ENCODE measurements at places on chromosomes 7 and 10. TPM values are rescaled to one million over a fixed set of nuclear protein-coding genes. Genes with fewer than 3 reads are reported as not detected.

BUD31 gene
- 94.5 TPM for polyA plus RNA-seq

IFIT1 gene
- 17.3 TPM for polyA plus RNA-seq

PPP1R17 gene
- not detected for polyA plus RNA-seq

GRID1 gene
- polyA plus RNA-seq, result 1.3 TPM

PRSS37 gene
- polyA plus RNA-seq, result 0.59 TPM

H2BK1 gene
- polyA plus RNA-seq, result not detected

UCMA gene
- polyA plus RNA-seq, result not detected

KEL gene
- polyA plus RNA-seq, result 1.7 TPM

ZNF736 gene
- polyA plus RNA-seq, result 20.0 TPM

CTTNBP2 gene
- polyA plus RNA-seq, result 21.1 TPM

GIMAP2 gene
- 24.4 TPM for polyA plus RNA-seq

ZNF804B gene
- not detected for polyA plus RNA-seq

GPNMB gene
- polyA plus RNA-seq, result 2.0 TPM

ADO gene
- 24.1 TPM for polyA plus RNA-seq

CYP3A7 gene
- polyA plus RNA-seq, result 0.95 TPM

GALNT17 gene
- 10.2 TPM for polyA plus RNA-seq

GPR37 gene
- 5.2 TPM for polyA plus RNA-seq

AKR1D1 gene
- polyA plus RNA-seq, result 0.17 TPM

C10orf67 gene
- polyA plus RNA-seq, result 0.43 TPM

CDC14C gene
- 0.06 TPM for polyA plus RNA-seq

TBX20 gene
- polyA plus RNA-seq, result not detected

ADAM22 gene
- polyA plus RNA-seq, result 13.5 TPM

LDB3 gene
- polyA plus RNA-seq, result 1.4 TPM

All from left lung (tissue), 14 donors.